ENCODE measurements at places on chromosomes 12 and 14. TPM values are rescaled to one million over a fixed set of nuclear protein-coding genes. Genes with fewer than 3 reads are reported as not detected.

GRCh38 chr14:45134051-45134958 is at the start of gene FKBP3:
TSS of gene FKBP3 (minus strand) at chr14:45134481. CDS start at chr14:45134456, 25 bp downstream.
- DNase-seq = peak; percentile 98

The CACNA2D4 gene
- total RNA-seq = 1.1 TPM

The TAC3 gene
- total RNA-seq = not detected

- no peak for DNase-seq
Observed at GRCh38 chr14:89378119-89378518, 38.9 kb downstream of the FOXN3 start.

The PRH2 gene
- not detected for total RNA-seq

The SCNN1A gene
- 0.46 TPM for total RNA-seq

The CLMN gene
- total RNA-seq = 7.6 TPM

GRCh38 chr12:52168019-52168717 is 23.6 kb downstream of the KRT80 start:
- peak; percentile 39 for DNase-seq

The RXYLT1 gene
- total RNA-seq = 13.9 TPM

The CLEC1B gene
- not detected for total RNA-seq

DNA sequence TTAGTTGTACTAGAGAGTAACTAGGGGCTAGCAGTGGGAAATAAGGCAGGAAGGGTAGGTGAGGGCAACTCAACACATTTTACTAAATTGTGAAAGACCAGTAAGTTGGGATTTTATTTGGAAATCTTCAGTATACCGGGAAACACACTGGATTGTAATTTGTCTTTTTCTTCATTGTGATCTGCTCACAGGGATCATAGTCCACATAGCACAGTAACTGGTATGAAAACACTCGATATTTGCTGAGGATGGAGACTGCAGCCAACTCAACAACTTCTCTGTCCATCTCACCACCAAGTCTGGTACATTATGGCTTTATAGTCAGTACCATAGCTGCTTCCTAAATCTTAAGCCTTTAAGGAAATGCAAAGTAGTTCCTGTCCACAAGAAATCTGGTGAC is 2.5 kb downstream of the SLIRP start:
- no peak for DNase-seq

The RNASE3 gene
- total RNA-seq = not detected

DNA sequence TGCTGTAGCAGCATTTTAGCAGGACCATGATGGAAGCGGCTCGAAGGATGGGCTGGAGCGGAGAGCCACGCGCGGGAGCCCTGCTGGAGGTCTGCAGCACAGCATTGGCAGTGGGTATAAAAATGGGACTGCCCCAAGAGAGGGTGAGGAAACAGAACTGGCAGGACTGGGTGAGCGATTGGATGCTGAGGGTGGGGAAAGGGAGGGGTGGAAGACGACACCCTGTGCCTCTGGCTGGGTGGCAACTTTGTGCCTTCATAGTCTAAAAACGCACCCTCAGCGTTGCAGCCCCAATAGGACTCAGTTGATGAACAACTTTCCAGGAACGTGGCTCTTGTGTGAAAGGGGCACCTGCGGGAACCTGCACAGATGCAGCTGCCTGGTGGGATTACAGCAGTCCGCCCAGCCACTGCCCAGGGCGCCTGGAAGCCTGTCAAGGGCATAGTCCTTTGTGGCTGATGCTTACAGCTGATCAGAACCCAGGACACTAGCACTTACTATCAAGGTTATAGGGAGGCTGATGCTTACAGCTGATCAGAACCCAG is 73.0 kb downstream of the NINJ2 start:
- no peak for DNase-seq

DNA sequence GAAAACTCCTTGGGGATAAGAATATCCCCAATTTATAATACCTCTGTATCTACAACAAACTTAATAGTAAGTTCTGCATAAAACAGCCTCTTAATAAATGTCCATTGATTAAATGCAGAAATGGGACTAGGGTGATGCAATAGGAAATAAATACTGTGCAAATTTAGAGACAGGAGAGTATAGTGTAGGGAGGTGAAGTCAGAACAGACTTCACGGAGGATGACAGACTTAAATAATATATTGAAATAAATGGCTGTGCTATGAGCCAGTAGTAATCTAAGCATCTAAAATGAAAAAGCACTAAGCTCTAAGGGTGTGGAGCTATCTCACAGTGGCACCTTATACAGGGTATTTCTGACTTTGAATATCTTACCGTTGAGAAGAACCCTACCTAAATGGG is 265.3 kb downstream of the GRIN2B start:
- no peak for DNase-seq

The SOAT2 gene
- total RNA-seq = not detected

DNA sequence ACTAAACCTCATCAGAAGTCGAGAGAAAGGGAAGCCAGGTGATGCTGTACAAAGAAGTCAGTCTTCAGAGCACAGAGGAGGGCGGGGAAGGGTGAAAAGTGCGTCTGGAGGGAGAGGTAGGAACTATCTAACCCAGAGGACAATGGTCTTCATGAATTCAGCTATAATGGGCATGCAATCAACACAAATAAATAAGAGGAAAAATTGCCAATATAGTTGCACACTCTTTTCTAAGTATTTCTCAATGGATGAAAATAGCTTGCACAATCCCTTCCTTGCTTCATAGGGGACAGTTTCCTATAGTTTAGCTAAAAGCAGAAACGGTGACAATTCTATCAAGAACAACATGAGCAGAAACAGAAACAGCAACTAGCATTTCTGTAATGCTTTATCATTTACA is 931.2 kb downstream of the AACS start:
- DNase-seq = no peak

The FGD4 gene
- 17.4 TPM for total RNA-seq

GRCh38 chr12:19239616-19240234 is 110.2 kb downstream of the PLEKHA5 start:
- no peak for DNase-seq

GRCh38 chr14:97282210-97283004 is 485.2 kb downstream of the VRK1 start:
- no peak for DNase-seq

The DEGS2 gene
- not detected for total RNA-seq

The KRT82 gene
- total RNA-seq = not detected

The COQ10A gene
- total RNA-seq = 130 TPM

The CYP46A1 gene
- 2.2 TPM for total RNA-seq

- DNase-seq = peak; percentile 83
Observed at GRCh38 chr12:53180931-53181645, 363 bp upstream of the CSAD start.

- DNase-seq = no peak
Observed at GRCh38 chr12:59637692-59638070, 41.9 kb downstream of the SLC16A7 start.

The PRB2 gene
- not detected for total RNA-seq

- no peak for DNase-seq
Observed at GRCh38 chr12:89309815-89310214, 42.5 kb downstream of the DUSP6 start.

GRCh38 chr12:53380794-53381730 is 1.1 kb downstream of the SP1 start:
- DNase-seq = no peak

The PRICKLE1 gene
- 14.5 TPM for total RNA-seq

GRCh38 chr14:51845811-51846210 is 14.6 kb upstream of the GNG2 start:
- no peak for DNase-seq

GRCh38 chr14:95292660-95293425 is 26.9 kb downstream of the CLMN start:
- no peak for DNase-seq

DNA sequence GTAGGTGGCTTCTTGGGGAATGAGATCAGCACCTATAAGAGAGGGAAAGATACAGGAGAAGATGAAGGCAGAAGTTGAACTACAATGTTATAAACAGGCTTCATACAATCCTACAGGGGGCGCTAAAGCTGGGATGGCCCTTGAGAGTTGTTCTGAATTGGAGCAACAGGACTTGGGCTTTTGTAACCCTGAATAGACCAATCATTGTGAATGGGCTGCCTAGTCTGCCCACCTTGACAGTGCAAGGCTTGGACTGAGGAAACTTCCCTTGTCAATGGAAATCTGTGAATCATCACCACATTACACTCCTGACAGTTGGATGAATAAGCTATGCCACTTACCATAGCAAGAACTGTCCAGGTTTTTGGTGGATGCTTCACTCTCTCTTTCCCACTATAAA is 306.1 kb downstream of the KCNC2 start:
- DNase-seq = no peak

The LRRC43 gene
- total RNA-seq = 0.70 TPM

The DMAC2L gene
- total RNA-seq = 22.5 TPM

DNA sequence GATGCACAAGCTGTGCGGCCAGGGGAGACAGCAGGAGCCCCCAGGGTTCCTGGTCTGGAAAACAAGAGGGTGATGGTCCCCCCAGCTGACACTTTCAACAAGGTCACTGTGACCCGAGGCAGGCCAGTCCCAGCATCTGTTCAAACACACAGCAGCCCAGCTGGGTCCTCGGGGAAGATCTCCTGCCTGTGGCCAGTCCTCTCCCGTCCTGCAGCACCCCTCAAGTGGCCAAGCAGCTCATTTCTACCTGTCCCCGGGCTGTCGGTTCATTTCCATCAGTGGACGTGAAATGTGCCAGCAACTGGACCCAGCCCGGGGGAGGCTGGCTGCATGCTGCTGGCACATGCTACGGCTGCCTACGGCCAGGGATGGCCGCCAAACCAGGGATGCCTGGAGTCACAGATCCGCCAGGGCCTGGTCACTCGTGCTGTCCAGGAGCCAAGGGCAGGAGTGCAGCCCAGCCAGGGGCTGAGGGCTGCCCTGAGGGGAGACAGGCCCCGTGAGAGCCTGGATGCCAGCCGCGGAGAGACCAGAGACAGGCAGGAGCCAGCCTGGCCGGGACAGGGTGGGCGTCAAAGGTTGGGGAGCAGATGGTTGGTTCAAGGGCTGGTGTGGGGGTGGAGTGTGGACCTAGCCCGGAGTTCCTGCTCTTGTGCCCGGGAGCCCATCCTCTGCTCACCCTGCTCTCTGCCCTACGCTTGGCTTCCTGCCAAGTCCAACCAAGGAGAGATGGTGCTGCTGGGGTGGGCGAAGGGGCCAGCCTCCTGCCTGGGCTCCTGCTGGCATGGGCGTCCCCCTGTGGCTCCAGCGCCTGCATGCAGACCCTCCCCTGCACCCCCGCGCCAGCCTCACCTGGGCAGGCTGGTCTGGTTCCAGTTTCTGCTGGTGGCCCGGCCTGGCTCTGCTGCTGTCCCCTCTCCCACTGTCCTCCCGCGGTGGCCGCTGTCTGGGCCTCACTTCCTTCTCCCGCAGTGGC is 143.8 kb downstream of the ADGRD1 start:
- peak; percentile 71 for DNase-seq

DNA sequence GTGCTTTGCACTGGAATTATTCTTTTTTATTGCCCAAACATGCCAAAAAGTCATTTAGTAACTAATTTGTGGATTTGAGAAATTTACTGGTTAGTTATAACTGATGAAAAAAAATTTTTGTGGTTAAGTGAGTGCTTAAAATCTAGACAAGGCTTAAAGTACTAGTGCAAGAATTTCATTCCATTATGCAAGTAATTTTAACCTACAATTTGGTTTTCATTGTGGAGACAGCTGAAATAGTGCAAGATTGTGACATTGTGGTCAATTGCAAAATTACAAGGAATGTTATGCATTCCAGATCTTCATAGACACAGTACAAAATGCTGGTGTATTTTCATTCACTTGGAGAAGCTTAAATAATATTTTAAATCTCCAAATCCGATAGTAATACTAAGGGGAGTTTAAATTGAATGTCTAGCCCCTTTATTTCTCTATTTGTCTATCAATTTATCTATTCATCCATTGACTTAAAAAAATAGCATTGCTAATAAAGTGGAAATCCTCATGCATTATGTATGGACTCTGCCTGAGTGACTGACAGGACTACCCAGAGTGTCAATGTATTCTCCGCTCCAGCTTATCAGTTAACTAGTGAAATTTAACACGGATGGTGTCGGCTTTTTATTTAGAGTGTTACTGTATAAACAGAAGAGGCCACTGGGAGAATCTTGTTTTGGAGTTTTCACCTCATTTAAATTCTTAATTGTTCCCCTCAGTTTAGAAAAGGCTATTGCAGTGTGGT is 125.9 kb downstream of the ALX1 start:
- DNase-seq = no peak

The PSMC6 gene
- 71.7 TPM for total RNA-seq

DNA sequence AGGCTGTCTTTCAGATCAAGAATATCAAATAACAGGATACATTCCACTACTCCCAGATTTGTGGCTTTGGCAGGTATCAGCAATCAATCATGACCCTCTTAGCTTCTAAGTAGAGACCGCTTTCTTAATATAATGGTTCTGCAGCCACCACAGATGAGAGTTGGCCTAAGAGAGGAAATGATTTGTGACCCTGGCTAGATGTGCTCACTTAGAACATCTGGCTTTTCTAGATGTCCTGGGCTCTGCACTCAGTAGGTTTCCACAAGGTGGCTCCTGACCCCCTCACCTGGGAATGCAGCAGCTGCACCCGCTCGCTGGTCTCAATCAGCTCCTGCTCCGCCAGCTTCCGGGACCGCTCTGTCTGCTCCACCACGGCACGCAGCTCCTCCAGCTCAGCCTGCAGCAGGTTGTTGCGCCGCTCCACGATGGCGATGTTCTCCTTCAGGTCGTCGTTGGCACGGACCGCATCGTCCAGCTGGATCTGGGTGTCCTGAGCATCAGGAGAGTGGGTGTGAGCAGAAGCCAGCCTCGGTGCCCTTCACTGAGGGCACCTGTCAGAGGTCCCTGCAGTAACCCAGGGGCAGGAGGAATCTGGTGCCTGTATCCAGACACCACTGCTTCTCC is 8.9 kb downstream of the CMTM5 start:
- DNase-seq = peak; percentile 5

DNA sequence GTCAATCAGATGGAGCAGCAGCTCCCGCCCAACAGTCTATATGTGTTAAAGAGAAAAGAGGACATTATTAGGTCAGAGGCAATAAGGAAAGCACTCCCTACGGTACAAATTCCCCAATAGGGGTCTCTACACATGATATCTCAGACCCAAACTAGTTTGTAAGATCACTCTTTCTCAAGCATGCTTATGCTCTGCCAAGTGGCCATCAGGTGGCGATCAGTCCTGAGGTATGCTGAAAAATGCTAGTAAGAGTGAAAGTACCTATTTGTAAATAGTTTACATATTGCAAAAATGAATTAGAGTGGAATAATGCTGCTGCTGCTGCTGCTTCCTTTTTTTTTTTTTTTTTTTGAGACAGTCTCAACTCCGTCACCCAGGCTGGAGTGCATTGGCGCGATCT is 61.0 kb downstream of the CPM start:
- no peak for DNase-seq

GRCh38 chr12:31308116-31308515 is 17.8 kb downstream of the SINHCAF start:
- DNase-seq = no peak

GRCh38 chr12:118463677-118464076 is 87.3 kb downstream of the SUDS3 start:
- no peak for DNase-seq

- no peak for DNase-seq
Observed at GRCh38 chr14:100899884-100900771, 3.4 kb downstream of the RTL1 start.

DNA sequence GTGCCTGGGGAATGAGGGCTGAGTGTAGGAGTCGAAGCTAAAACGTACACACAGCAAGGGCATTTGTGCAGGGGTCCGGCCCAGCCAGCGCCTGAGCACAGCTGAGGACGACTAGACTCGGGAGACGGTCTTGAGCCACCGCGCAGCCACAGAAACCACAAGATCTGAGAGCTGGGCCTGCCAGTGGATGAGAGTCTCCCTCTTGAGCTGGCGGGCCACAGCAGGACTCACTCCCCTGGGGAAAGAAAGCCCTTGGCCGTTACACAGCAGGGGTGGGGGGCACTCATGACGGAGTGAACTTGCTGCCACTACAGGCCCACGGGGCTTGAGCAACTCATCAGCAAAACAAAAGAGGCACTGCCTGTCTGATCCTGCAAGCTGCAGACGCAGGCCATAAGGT is 23.0 kb downstream of the STX2 start:
- DNase-seq = no peak
